NCI-H446 treated with DMSO at 0.1 percent for 48 hours (cell line): ENCODE measurements at places on chromosomes 7 and 10.
A peak's percentile ranks its signal among the peaks of the same experiment; 100 is the strongest.

DNA sequence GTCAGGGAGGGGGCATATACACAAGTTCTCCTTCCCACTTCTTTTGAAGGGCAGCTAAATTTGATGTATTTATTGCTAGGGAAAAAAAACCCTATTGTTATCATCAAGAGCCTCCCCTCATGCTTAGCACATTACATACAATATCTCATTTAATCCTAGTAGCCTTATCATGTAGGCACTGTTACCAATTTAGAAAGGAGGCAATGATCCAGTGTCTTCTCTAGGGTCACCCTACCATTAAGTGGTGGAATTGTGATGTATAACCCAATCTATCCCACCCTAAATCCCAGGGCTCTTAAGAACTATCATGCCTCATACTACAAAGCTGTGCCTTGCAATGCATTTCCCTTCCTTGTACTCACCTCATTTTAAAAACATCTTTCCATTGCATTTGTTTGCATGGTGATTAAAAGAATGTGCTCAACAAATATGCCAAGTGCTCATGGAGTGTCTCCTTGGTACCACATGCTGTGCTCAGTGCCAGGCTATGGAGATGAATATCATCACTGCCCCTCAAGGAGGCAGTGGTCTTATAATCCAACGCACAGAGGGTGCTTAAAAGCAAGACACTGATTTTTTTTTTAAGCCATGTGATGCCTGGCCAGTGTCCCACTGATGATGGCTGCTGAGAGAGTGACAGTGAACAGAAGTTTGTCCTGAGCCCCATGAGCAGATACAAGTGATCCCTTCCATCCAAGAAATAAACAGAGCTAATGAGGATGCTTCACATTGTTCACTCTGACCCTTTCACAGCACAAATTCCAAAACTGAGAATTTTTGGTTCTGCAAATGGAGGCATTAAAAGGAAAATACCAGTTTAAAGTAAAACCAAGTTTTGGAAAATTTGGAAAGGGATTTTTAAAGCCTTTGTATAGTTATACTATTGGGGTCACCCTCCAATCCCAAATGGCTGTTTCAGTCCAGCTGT, 98.2 kb downstream of the SORBS1 start:
- no peak for DNase-seq

DNA sequence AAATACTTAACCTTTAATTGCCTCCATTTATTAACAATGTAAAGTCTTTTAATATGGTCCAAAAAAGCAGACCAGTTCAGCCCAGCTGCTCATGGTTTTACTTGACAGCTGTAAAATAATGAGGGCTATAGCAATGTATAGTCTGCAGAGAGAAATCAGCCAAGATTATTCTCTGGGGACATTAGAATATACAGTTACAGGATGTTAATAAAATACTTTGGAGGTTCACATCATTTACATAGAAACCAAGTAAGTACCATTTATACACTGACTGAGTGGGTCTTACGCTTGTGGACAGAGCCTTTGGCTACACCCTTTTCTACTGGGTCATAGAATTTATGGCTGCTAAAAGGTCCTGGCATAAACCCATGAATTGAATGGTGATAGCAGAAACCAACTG, 340.7 kb upstream of the CELF2 start:
- peak; percentile 15 for DNase-seq

DNA sequence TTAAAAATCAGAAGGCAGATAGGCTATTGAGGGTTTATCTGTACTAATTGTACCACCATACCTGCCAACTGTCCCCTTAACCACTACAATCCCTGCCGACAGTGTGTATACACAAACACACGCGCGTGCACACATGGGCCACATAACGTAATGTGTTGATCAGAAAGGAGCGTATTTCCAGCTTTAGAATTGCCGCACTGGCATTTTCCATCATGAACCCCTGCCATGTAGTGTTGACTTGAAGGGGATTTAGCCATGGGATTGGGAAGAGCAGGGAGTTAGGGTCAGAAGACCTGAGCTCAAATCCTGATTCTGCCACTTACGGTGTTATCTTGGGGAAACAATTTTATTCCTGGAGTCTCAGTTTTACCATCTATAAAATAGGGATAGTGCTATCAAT, 158.9 kb downstream of the TCF7L2 start:
- DNase-seq: no peak

DNA sequence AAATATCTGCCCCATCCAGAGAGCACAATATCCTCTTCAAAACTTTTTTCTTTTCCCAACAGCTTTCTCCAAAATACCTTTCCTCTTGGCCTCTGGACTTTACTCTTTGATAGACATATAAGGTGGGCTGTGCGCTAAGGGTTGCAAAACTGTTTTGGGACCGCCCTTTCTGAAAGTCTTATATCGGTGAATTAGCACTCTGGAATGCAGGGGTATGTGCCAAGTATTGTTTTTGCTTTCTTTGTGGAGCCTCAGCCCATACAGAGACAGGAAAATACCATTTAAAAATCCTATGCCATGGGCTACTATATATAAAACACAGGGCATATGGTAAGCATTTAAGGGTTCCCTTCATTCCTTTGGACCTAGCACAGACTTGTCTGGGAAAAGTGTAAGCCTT, 37.7 kb downstream of the PPP1R17 start:
- DNase-seq: no peak

DNA sequence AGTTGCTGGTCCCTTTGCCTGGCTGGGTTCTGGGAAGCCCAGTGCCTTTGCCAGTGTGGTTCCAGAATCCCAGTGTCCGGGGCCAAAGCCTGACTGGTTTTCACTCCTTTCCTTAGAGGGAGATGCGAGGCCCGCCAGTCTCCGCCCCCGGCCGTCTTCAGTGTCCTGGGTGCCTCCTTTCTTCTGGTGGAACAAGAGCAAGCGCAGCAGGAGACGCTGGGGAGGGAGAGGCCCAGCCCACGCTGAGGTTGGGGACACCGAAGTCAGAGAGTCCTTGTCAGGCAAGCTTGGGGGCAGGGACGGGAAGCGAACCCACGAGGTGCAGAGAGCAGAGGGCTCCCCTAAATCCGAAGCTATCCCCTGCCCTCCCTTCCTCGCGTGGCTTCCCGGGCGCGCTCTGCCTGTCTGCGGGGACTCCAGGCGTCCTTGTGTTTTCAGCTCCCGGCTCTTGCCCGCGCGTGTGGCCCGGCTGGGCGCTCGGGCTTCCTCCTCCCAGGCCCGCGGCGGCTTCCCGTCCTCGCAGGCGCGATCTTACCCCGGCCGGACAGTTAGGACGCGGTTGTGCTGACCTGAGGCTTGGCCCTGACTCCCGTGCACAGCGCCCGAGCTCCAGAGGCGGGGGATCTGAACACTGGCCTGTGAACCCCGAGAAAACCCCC, 60.6 kb upstream of the UBE3C start:
- no peak for DNase-seq

DNA sequence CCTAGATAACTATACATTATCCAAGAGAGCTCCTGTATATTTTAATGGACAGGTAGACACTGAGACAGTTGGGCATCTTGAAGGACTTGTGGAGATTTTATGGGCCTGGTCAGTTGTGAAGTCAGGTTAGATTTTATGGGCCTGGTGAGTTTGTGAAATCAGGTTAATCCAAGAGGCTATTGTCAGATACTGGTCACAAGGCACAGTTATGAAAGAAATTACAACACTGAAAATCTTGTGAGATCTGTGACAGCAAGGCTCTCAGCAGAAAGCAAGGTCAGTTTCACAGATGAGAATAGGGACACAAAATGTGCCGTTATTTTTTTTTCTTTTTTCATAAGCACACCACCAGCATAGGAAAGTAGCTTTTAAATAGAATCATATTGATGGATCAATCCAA, 167.6 kb downstream of the VTI1A start:
- DNase-seq: no peak

DNA sequence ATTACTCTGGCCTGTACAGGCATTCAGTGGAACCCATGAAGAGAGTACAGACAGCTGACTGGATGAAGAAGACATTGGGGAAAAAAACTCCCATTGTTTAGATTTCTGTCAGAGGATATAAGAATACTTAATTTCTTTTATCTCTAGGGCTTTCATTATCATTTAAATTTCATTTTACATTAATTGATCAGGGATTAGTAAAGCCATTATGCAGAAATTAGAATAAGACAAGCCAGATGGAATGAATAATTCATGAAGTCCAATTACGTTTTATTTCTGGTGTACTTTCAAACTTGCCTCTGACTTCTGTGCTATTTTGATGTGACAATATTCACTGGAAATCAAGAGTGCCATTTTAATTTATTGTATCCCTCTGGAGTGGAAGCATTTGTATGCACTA, 247.0 kb downstream of the SLC25A13 start:
- DNase-seq: no peak

DNA sequence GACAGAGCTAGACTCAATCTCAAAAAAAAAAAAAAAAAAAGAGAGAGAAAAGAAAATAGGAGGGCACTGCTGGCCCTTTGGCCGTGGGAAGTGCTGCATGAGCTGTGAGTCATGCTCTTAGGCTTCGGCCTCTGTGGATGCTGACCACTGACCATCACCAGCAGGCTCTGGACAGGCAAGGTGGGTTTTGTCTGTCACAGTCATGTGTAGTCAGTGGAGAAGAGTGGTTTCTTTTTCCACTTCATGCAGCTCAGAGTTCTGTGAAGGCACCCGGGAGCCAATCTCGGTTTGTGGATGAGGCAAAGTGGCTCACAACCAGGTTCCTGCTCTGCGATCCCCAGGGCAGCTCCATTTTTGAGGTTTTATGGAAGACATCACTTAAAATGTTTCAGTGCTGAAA, 58.1 kb downstream of the PRTFDC1 start:
- no peak for DNase-seq

DNA sequence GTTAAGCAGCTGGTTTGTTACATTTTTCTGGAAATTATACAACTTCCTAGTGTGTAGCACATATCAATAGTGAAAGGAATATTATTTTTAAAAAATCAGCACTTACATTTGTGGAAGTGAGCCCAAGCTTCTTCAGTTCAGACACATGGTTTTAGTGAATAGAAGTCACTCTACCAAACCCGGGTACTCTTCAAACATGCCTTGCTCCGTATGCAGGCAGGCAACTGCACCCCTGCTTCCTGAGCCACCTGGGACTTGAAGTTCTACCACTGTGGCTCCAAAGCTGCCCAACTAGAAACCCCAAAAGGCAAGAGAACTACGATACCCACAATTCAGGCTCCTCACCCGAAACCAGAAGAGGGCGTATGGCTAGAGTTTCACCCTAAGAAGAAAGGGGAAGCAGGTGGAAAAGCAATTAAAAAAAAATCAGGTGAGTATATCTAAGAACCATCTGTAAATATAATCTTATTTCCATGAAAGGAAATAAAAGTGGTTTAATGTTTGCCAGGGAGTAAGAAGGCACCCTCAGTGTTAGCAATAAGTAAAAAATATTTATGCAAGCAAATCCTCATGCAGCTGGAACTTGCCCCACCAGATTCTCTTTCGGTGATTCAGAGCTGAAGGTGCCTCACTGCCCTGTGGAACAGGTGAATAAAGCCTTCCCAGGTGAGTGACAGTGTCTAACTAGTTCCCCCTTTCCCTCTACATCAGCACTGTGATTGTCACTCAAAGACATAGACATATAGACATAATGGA, at the start of gene MACC1:
Gene MACC1, minus strand, starts transcription at position 192 of the 756 bp plus-strand sequence. CDS start 55,522 bp downstream, outside the sequence.
- no peak for DNase-seq

DNA sequence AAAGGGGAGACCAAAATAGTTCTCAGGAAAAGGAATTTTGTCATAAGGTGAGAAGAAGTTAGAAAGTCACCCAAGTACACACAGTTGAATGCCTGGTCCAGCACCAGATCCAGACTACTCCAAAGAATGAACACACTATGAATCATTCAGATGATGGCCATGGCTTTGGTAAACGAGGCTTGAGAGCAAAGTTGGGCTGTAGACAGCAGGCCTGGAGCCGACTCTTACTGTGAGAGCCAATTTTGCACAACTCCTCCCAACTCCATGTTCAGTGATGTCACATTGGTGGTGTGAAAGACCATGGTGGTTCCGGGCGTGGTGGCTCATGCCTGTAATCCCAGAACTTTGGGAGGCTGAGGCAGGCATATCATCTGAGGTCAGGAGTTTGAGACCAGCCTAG, 131.6 kb downstream of the PKD1L1 start:
- DNase-seq: no peak

DNA sequence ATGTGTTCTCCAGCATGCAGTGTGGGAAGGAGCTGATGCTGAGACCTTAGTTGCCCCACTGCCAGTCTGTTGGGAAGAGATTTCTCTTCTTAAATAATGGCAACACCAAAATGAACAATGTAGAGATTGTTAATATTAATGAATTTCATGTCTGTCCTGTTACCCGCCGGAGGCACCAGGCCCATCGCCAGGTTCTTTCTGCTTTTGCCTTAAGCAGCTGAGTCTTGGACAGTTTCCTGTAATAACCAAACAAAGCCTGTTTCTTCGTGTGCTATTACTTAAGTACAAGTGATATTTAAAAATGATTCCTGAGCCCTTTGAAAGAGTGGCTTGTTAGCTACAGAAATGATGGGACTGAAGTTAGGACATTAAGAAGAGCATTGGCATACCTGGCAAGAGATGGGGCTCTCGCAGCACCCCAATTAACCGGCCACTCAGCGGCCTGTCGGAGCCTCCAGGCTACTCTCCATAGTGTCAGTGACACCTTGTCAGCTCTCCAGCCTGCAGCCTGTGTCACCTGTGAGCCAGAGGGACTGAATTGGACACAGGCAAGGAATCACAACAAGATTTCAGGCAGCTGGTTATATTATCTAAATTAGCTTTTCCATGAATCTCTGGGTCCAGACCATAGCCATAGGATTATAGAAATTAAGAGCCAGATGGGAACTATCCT, 142.0 kb downstream of the CELF2 start:
- DNase-seq: no peak

- no peak for DNase-seq
Observed at GRCh38 chr10:7906128-7906527, 87.8 kb downstream of the TAF3 start.

DNA sequence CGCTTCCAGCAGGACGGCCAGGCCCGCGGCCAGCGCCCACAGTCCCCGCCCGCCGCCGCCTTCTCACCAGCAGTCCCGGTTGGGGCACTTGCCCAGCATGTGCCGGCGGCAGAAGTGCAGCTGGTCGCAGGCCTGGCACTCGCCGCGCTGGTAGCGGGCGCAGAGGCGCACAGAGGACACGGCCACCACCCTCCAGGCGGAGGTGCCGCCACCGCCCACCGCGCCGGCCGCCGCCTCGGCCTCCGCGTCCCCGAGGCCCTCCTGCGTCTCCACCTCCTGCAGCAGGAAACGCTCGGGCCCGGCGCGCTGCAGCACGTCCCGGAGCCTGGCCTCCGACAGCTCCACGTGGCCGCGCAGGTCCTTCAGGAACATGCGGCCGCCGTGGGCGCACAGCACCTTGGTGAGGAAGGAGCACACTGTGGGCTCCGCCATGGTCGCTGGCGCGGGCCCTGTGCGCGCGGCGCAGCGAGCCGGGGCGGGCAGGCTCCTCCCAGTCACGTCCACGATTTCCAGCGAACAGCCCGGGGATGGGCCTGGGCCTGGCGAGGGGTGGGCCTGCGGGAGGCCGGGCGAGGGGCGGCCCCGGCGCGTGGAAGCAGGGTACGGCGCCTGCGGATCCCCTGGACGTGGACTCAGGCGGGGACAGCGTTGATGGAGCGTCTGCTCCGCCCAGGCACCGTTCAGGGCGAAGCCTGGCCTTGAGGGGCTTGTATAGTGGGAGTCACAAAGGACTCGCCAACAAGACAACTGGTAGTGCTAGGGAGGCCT, at the start of gene ZC3HAV1L:
Gene ZC3HAV1L, minus strand, starts transcription at position 457 of the 768 bp plus-strand sequence. Its CDS starts 25 bp downstream, at position 432.
- DNase-seq: peak; percentile 56

- DNase-seq: peak; percentile 11
Observed at GRCh38 chr7:114708646-114709045, 213.2 kb upstream of the MDFIC start.

- no peak for DNase-seq
Observed at GRCh38 chr10:80457554-80458262, 3.6 kb downstream of the TSPAN14 start.
